ENCODE measurements at places on chromosomes 4 and X. TPM values are rescaled to one million over a fixed set of nuclear protein-coding genes. Genes with fewer than 3 reads are reported as not detected.

SPANXN3 gene
- total RNA-seq: not detected

ERAS gene
- total RNA-seq: not detected

APLN gene
- 0.88 TPM for total RNA-seq

IL15 gene
- total RNA-seq: not detected

MCF2 gene
- total RNA-seq: 0.14 TPM

AMER1 gene
- total RNA-seq: 8.0 TPM

XG gene
- not detected for total RNA-seq

ZNF711 gene
- total RNA-seq: 11.4 TPM

DDIT4L gene
- total RNA-seq: 4.0 TPM

UNC5C gene
- 28.4 TPM for total RNA-seq

DOK7 gene
- total RNA-seq: 18.0 TPM

SOWAHD gene
- total RNA-seq: 0.95 TPM

HGFAC gene
- total RNA-seq: 2.3 TPM

LDB2 gene
- total RNA-seq: 7.4 TPM

MSX1 gene
- 15.6 TPM for total RNA-seq

DGAT2L6 gene
- total RNA-seq: not detected

ESX1 gene
- total RNA-seq: not detected

FHDC1 gene
- 0.18 TPM for total RNA-seq

ZDHHC15 gene
- 2.9 TPM for total RNA-seq

ABLIM2 gene
- total RNA-seq: 5.8 TPM

GAGE13 gene
- total RNA-seq: not detected

MAGEE1 gene
- 5.8 TPM for total RNA-seq

BMP3 gene
- total RNA-seq: not detected

PLXNA3 gene
- total RNA-seq: 13.6 TPM

ENPEP gene
- total RNA-seq: 2.7 TPM

ZMYM3 gene
- 77.8 TPM for total RNA-seq

RGN gene
- total RNA-seq: 5.7 TPM

GPM6B gene
- 3.4 TPM for total RNA-seq

GPC4 gene
- 17.3 TPM for total RNA-seq

POF1B gene
- total RNA-seq: 0.12 TPM

EGFL6 gene
- not detected for total RNA-seq

ZCCHC18 gene
- 4.1 TPM for total RNA-seq

NEUROG2 gene
- total RNA-seq: 0.24 TPM

TRIM61 gene
- 2.2 TPM for total RNA-seq

EBP gene
- 141 TPM for total RNA-seq

KLB gene
- total RNA-seq: not detected

MAGEA11 gene
- not detected for total RNA-seq

HSFX3 gene
- not detected for total RNA-seq

GAB1 gene
- 63.9 TPM for total RNA-seq

RTL5 gene
- 9.0 TPM for total RNA-seq

PRR32 gene
- not detected for total RNA-seq

All from cardiac muscle cell (in vitro differentiated cells and primary cell).